ENCODE measurements at places on chromosomes 12 and 14.

DNA sequence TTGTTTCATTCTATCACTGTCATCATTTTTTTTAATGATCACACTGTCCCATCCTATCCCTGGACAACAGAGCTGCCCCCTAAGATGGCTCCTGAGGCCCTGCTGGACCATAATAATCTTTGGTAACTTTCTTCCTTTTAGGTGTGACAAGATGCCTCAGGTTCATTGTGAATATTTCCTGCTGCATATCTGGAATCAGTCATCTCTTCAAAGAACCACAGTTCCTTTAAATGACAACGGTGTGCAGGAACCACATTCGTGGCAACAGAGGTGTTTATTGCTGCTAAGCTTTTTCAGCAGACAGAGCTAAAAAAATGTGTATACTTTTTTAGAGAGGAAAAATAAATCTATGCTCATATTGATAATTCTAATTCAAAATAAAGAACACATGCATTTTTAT is 312.9 kb downstream of the MED13L start:
- DNase-seq, result no peak

GRCh38 chr14:38808734-38809455 is 294.1 kb downstream of the SEC23A start:
- no peak for DNase-seq

GRCh38 chr12:25719505-25719904 is 166.4 kb upstream of the LMNTD1 start:
- no peak for DNase-seq

DNA sequence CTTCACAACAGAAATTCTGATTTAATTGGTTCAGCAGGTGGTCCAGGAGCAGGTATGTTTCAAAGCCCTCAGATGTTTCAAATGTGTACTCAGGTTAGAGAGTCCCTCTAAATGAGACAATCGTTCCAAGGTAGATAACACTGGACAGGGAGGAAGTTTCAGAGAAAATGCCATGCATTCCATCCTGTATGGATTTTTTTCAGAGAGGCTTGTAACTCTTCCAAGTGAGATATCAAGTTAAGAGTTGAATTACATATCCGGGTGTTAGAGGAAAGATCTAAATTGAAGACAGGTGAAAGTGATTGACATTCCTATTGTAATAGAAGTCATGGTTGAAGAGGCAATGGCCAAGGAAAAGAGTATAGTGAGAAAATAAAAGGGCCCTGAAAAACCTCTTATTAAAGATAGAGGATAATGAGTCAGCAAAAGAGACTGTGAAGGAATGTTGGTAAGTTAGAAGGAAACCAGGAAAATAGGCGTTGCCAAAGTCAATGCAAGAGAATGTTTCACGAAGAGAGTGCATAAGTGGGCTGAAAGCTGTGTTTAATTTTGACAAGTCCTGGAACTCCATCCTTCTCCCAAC is 105.8 kb downstream of the BMP4 start:
- DNase-seq, result no peak

GRCh38 chr12:93974252-93974651 is 174.1 kb upstream of the PLXNC1 start:
- DNase-seq, result no peak

- no peak for DNase-seq
Measured at GRCh38 chr12:106118-106591, 39.6 kb downstream of the IQSEC3 start.

GRCh38 chr12:119446459-119446858 is 111.9 kb downstream of the CCDC60 start:
- DNase-seq, result no peak

GRCh38 chr12:92312463-92312964 is 166.9 kb upstream of the BTG1 start:
- peak; percentile 2 for DNase-seq

- no peak for DNase-seq
Measured at GRCh38 chr12:115146453-115146852, 462.5 kb upstream of the TBX3 start.

DNA sequence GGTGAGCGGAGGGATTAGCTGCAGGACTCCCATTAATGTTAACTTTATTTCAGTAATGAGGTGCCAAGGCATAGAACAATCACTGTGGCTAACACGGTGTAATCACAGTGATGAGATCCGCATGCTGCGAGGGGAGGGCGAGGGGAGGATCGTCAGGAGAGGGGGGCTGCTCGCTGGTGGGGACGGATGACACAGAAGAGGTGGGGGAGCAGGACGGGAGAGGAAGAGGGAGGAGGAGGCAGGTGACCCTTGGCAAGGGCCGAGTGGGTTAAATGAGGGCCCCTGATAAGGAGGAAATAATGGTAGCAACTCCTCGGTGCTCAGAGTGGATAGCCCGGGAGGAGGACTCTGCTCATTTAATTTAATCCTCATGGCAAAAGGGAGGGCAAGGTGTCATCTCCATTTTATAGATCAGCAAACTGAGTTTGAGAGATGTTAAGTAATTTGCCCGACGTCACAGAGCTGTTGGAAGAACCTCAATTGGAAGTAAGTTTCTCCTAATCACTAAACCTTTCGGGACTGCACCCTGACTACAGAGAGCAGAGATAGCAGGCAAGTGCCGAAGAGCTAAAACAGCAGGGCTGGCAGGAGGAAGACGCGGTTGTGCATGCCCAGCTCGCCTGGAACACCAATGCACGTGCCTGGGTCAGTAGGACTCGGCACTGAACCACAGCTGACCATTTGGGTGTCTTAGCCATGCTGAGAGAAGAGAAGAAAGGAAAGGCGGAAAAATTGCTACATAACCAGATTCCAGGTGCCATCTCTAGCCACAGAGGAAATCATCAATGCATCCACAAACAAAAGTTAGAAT is 43.0 kb downstream of the SPRING1 start:
- DNase-seq, result no peak

DNA sequence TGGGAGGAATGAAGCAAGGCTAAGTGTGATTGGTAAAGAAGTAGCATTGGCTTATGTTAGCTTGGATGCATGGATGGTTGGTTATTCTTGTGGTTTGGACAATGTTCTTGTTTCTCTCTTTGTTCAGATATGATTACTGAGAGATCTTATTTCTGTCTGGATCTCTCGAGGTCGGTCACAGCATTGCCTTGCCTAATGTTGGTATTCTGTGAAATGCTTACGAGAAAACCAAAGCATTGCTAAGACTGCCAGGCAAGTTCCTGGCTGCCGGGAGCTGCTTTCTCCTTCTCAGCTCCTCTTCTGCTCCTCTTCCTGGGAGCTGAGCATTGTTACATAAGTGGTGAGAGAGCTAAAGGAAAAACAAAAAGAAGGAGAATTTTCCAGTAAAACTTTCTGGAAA is 7.4 kb upstream of the RND1 start:
- no peak for DNase-seq

DNA sequence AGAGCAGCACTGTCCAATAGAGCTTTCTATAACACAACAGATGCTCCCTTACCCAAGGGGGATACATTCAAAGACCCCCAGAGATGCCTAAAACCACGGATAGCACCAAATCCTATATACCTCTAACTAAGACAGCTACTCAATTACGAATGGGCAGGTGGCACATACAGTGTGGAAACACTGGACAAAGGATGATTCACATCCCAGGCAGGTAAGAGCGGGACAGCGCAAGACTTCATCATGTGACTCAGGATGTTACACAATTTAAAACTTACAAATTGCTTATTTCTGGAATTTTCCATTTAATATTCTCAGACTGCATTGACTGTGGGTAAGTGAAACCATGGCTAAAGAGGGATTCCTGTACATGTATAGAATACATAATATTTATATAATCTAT is 5.5 kb upstream of the HCFC2 start:
- DNase-seq, result no peak

- DNase-seq, result no peak
Measured at GRCh38 chr12:45658020-45658419, 71.5 kb upstream of the ARID2 start.

GRCh38 chr14:101241807-101242278 is 319.5 kb upstream of the DIO3 start:
- no peak for DNase-seq

DNA sequence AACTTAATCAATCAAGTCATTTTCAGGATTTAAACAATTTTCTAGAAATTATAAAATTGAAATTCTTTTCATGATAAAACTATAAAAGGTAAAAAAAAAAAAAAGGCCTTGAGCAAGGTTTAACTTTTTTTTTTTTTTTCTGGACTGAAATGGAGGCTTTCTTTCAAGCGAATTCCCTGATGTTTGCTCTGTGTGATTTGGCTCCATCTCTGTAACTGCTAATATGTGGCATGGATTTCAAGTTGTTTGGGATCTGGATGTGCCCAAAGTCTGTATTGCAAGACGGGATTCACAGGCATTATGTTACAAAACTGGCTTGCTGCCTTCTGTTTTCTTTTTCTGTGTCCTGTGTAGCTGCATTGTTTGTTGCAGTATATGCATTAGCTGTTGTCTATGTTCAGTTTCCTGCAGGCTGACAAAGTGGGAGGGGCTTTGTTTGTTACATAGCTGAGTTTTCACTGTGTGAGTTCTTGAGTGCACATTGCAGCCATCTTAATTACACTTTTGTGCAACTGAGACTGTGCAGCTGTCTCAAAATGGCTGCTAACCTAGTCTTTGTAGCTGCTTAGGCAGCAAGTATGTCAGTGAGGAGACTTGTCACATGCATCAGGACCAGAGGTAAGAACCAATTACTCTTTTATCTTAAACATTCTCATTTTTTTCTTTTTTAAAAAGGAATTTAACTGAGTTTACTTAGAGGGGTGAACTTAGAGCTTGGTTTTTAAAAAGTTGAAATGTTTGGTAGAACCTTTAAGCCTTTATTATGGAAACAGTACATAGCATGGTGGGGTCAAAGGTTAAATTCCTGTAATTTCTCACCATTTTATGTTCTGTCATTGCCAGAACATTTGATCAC is 19.5 kb downstream of the ATF7IP start:
- DNase-seq, result peak; percentile 89

DNA sequence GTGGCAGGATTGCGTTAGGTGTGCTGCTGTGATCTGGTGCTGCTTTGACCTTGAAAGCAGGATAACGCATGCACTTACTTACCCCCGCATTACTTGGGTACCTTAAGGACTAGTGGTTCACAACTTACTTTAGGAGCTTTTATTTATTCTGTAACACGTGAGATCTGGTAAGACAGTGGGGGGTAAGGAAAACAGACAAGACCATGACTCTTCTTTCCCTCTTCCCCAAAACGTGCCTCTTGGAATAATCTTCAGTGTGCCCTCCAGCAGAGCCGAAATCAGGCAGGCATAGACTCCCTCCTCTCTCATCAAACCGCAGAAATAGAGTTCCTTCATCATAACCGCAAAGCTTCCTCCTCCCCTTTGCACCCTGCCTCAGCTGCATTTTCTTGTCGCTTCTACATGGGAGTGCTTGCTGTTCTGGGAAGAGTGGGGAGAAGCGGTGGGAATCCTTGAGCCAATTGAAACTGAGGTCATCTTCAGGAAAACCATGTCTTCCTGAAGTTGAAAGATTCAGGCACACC is 43.4 kb downstream of the RAD52 start:
- DNase-seq, result no peak

DNA sequence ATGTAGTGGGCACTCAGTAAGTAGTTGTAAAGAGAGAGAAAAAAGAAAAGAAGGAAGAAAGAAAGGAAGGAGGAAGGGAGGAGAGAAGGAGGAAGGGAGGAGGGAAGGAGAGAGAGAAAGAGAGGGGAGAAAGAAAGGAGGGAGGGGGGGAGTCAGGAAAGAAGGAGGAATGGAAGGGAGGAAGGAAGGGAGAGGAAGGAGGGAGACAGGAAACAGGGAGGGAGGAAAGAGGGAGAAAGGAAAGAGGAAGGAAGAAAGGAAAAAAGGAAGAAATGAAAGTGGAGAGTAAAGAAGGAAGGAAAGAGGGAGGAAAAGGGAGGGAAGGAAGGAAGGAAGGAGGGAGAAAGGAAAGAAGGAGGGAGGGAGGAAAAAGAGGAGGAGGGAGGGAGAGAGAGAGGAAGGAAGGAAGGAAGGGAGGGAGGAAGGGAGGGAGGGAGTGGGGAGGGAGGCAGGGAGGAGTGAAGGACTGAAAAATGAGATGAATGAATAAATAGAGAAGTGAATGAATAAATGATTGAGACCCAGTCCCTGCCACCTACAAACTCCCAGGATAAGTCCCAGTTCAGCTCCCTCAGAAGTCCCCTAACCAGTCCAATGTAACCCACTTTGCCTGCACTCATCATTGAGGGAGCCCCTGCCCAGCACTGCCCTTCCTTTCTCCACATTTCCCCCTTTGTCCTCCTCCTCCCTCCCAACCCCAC is 739.0 kb upstream of the TBX3 start:
- no peak for DNase-seq

DNA sequence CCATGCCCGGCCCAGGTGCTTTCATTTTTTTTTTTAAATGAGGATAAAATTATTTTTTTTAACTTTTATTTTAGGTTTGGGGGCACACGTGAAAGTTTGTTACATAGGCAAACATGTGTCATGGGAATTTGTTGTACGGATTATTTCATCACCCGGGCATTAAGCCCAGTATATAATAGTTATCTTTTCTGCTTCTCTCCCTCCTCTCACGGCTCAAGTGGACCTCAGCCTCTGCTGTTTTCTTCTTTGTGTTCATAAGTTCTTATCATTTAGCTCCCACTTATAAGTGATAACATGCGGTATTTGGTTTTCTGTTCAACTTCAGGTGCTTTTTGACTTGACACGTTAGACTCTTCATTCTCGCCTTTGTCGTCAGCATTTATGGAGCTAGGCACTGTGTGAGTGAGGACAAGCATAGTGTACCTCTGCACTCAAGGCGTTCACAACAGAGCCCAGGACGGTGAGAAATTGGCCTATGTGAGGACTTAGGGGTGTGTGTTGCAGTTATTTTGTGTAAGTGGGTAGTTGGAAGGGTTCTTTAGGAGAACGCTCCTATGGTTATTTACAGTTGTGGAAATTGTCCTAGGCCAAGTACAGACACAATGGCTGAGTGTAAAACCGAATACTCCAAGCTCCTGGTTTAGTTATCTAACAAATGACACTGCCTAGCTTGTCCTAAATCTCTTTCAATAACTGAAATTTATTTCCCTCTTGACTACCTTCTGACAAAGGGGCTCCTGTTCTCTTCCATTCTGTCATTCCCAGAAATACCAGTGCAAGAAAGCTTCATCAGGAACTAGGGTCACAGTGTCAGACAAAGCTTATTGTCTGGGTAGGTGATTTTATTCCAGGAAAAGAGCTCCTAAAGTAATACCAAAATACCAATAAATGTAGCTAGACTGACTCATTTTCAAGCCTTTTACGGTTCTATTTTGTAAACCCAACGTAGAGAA is 200.5 kb upstream of the PRICKLE1 start:
- no peak for DNase-seq

GRCh38 chr12:127290251-127290650 is 976.7 kb upstream of the TMEM132C start:
- no peak for DNase-seq

- DNase-seq, result no peak
Measured at GRCh38 chr14:100881211-100882025, 22.1 kb downstream of the RTL1 start.

DNA sequence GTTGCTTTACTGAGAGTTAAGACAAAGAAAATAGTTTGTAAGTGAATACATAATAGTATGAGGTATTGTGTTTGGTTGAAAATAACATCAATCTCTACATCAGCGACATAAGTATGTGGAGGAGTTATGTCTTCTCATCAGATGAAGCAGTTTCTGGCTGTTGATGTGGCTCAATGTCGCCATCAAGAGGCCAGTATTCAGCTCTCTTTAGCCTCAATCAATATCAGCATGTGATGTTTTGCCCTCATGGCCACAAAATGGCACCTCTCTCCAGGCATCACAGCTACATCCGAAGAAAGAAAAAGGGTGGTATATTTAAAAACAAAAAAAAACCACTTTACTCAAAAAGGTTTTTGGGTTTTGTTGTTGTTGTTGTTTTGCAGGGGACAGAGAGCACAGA is 302.3 kb upstream of the TMEM132C start:
- no peak for DNase-seq

- no peak for DNase-seq
Measured at GRCh38 chr12:58703866-58704265, 216.4 kb downstream of the LRIG3 start.

Data from NCI-H446 treated with DMSO at 0.1 percent for 48 hours (cell line).